ENCODE measurements at places on chromosomes 4 and X.

DNA sequence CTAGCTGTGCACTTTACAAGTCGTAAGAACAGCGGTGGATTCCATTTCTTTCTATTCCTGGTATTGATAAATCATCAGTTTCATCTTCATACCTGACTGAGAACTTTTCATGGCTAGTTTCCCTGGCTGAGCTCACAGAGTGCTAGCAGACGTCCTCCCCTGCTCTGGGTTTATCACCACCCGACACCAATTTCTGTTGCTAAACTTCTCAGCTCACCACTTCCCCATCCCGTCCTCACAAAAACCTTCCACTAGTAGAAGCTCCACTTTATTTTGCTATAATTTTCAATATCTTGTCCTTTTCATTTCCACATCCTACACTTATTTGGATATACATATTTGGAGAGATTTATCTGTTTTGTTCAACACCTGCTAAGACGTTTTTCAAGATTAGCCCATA lies 869.4 kb upstream of the FRG1 start:
- no peak for DNase-seq

DNA sequence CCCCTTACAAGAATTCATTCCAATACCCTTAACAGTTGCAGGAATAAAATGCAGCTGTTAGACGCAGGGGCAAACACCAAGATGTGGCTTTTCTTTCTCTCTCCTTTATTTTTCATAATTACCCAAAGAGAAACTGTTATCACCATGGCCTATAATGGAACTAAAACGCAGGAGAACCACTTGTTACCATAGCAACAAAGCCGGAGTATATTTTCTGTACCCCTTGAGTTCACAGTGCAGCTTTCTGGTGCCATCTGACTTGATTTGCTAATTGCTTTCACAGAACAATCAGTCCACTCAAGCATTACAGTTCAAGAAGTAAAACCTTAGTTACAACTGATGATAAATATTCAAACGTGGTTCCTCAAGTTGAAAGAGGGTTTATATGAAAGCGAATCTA lies 157.9 kb downstream of the AMELX start:
- no peak for DNase-seq

- DNase-seq = peak; percentile 79
These were observed 123.6 kb upstream of the RBPJ start for GRCh38 chr4:26197018-26197779.

- DNase-seq = no peak
These were observed 402.4 kb downstream of the PACRGL start for GRCh38 chr4:21102667-21103066.

GRCh38 chr4:87416965-87417364 lies 5.4 kb upstream of the NUDT9 start:
- no peak for DNase-seq

- no peak for DNase-seq
These were observed 276.8 kb upstream of the TET2 start for GRCh38 chr4:104869831-104870230.

- no peak for DNase-seq
These were observed 457.1 kb upstream of the BOD1L1 start for GRCh38 chr4:14084598-14084997.

DNA sequence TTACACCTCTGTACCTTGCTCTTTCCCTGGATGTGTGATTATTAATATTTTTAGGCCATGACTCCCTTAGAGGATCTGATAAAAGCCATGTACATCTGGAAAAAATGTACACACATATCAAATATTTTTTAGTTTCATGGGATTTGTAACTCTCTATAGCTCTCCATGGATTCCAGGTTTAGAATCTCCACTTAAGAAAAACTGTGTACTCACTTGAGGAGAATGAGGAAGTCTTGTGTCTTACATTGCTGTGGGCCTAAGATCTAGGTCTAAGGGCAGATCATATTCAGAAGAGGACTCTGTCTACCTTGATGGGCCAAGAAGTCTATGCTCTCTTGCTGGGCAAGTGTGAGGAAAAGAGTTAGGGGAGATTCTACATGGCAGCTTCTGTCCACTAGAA lies 98.0 kb downstream of the RRAGB start:
- DNase-seq = no peak

DNA sequence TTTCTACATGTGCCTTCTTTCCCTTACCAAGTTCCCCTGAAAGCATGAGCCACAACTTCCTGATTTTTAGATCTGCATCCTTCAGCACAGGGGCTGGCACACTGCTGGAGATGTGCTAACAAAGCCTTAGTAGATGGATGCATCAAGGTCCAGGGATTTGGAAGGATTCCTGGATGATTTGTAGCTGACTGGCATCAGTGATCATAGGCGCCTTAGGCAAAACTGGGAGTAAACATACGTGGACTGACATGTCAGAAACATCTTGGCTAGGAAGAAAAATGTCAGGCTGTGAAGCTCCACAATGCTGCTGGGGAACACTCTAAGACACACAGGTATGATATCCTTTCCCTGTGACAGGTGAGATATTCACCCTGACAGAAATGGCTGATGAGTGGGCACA lies 156.4 kb downstream of the AMELX start:
- no peak for DNase-seq

- no peak for DNase-seq
These were observed 47.4 kb downstream of the FREM3 start for GRCh38 chr4:143653031-143653430.

DNA sequence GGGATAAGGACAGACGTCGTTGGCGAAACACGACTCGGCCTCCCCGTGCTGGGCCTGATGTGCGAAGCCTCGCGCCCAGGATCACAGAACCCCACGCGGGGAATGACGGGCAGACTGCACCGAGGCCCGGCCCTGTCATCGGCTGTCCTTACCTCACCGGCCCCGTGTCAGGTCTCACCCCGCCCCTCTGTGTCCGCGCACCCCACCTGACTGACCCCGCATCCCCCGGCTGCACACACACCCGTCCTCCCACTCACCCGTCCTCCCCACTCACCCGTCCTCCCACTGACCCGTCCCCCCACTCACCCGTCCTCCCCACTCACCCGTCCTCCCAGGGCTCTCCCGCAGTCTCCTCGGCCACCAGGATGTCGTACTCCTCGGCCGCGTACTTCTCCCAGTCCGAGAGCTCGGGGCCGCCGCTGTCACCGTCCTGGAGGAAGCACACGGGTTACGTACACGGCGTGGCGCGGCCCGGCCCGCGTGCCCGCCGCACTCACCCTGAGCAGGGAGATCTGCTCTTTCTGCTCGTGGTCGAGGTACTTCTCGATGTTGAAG lies 19.8 kb upstream of the GTPBP6 start:
- DNase-seq = no peak

DNA sequence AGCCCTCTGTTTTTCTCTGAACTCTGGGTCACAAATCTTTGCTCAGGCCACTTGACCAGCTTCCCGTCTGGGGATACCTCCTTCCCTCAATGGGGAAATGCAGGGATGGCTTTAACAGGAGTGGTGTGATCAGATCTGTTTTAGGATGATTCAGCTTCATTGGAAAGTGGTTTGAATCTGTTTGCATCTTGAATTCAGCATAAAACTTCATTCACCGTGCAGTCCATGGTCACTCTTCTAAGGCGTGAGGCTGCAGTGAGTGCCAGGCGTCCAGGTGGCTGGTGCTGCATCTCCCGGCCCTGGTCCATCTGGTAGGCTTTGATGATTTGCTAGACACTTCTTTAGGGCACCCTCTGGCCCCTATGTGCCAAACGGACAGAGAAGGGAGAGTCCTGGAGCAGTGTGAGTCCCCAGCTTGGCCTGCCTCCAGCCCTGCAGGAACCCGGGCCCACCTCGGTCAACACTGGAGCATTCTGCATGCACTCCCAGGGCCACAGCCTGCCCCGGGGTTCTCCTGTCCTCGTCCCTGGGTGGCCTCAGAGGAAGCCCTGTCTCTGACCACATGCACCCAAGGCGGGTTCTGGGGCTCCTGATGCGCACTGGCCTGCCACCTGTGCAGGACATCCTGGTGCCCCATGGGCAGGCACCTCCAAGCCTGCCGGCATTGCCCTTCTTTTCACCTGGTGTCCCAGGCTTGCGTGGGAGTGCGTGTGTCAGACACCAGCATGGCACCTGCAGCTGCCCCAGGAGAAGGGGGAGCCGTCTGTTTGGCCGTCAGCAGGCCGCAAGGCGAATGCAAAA lies 251.5 kb upstream of the PSAPL1 start:
- no peak for DNase-seq

GRCh38 chr4:156673483-156673882 lies 298.1 kb downstream of the PDGFC start:
- DNase-seq = no peak
